ENCODE measurements at places on chromosomes 3 and 15.

DNA sequence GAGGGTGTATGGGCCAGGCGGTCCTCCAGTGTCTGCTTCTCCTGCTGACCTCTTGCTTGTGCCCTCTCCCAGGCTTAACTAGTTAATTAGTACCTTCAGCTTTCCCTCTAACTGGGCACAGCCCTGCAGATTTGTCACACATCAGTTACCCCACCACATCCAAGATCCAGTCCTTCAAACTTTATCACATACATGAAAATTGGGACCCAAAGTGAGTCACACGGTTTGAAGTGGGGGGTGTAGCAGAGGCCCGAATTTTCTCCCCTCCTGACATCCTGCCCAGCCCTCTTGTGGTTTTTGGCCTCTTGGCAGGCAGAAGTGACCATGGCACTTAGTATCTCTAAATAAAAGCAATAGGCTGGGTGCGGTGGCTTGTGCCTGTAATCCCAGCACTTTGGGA lies 3.9 kb downstream of the MAPKAPK3 start:
- DNase-seq = no peak

GRCh38 chr15:28913171-28913765 lies 27.5 kb downstream of the APBA2 start:
- no peak for DNase-seq

DNA sequence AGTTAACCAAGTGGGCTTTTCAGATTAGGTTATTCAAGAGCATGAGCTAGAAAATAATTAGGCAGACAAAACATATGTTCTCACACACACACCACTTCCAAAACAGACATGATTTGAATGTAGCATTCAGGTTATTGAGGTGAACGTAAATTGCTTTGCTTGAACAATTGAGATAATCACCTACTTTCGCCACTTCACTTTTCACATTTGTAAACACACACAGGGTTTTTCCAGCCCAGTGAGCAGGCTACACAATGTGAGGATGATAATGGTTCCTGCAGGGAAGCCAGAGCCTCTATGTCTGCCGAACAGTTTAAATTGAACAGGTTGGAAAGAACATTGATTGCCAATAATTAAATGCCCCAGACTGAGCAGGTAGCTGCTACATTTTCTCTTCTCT lies 560.8 kb downstream of the OCA2 start:
- no peak for DNase-seq

- DNase-seq = no peak
Observed at GRCh38 chr3:44509393-44509921, 32.0 kb upstream of the ZNF445 start.

GRCh38 chr3:45612918-45613602 lies 18.5 kb downstream of the LIMD1 start:
- DNase-seq = no peak

DNA sequence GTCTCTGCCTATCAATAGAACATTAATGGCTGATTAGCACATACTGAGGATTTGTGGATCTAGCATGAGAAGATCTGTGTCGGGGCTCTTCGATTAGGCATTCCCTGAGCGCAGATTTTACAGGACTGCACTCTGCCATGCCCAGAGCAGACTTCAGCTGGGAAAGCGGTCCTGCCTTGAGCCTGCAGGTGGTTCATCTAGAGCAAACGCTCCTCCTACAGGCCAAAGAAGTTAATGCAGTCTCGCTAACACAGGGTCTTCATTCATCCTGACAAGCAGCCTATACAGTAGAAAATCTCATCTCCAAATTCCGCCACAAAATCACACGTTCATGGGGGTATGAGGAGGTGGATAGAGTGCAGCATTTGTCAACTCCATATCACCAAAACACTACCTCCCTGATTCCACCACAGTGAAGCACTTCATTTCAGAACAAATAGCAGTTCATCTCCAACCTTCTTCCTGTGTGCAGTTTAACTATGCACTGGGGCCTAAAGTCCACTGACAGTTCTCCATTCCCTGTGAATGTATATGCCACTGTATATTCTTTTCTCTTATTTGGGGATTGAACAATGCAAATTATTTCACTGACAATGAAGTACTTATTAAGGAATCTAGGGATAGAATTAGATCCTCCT lies 405.8 kb downstream of the IGSF11 start:
- DNase-seq = no peak

- DNase-seq = no peak
Observed at GRCh38 chr3:20776692-20777091, 590.7 kb upstream of the SGO1 start.

DNA sequence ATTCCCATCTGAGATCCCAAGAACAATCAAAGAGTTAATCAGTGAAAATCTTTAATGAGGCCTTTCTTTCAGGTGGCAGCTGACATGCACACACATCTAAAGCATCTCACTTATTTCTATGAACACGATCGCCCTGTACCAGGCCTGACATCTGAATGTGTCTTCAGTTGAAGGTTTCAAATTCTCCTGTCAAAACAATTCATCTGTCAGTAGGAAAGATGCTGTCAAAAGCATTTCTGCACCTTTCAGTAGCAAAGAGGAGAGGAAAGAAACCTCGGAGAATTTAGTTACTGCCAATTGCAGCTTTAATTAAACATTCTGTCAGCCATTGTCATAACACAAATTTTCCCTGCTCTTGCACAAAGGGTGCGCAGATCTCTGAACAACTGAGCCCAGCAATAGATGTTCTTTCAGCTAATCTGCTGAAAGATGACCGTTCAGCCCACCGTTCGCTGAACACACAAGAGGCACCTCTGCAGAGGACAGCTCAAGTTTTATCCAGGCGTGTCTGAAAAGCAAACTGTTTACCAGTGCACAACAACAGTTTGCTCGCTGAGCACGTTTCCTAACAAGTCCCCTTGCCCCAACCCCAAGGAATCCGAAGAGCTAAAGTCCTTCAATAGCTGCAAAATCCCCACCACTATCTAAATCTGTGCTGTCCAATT lies 34.1 kb downstream of the LRIG1 start:
- no peak for DNase-seq

- DNase-seq = no peak
Observed at GRCh38 chr15:39360452-39360851, 220.4 kb upstream of the THBS1 start.

GRCh38 chr3:11662392-11662990 lies 18.8 kb upstream of the VGLL4 start:
- DNase-seq = no peak

DNA sequence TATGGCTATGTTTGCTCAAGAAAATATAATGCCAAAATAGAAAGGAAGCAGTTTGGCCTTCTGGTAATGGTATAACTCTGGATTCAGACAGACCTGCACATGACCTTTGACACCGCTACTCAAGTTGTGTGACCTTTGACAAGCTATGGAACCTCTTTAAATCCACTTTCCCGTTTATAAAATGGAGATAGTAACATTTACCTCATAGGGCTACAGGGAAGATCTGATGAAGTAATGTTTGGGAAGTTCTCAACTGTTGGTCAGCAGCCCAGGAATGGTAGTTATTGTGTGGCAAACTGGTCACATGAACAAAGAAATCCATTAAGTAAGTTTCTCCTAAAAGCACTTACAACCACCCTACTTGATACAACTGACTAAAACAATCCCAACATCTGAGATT lies 95.1 kb upstream of the PHLDB2 start:
- DNase-seq = no peak

GRCh38 chr15:82530606-82531379 lies 9.5 kb downstream of the RPS17 start:
- DNase-seq = peak; percentile 43

DNA sequence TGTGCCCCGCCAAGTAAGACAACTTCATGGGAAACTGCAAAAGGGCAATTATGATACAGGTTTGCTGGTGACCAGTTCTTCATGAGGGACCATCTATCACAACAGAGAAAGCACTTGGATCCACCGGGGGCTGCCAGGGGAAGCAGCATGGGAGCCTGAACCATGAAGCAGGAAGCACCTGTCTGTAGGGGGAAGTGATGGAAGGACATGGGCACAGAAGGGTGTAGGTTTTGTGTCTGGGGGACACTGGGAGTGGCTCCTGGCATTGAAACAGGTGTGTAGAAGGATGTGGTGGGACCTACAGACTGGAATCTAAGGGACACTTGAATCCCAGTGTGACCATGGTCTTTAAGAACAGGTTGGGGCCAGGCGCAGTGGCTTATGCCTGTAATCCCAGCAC lies 22.6 kb downstream of the MKRN2 start:
- DNase-seq = no peak

- no peak for DNase-seq
Observed at GRCh38 chr3:55658690-55659562, 171.8 kb upstream of the WNT5A start.

DNA sequence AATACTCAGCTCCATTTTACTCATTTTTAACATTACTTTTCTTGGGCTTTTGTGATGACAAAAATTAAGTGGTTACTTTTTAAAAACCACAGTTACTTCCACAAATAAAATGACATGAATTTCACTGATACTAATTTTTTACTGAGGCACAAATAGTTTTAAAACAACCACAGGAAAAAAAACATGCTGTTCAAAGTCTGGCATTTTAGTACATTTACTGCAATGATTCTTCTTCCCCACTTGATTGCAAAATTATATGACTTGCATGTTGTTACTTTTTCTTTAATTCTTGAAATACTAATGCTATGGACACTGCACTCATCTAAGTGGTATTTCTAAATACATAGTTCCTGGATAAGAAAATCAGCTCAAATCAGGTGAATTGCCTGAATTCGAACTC lies 24.8 kb upstream of the SLMAP start:
- no peak for DNase-seq

GRCh38 chr3:168615493-168616020 lies 519.8 kb upstream of the GOLIM4 start:
- no peak for DNase-seq

DNA sequence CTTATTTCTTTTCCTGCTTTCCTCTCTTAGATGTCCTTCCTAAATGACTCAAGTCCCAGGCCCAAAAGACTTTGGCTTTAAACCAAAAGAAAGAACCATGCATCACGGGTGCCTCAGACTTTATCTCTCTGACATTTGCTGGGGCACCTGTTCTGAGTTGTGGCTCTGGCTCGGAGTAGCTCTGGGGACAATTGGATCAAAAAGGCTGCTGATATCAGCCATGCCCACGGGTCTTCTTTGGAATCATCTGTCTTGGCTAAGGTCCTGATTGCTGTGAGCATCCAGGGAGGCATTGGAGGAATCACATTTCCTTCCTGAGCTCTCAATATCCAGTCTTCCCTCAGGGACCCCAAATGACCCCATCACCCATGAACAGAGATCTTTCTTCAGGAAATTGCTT lies 59.9 kb downstream of the CLSTN2 start:
- no peak for DNase-seq

GRCh38 chr3:110246796-110247376 lies 824.7 kb upstream of the NECTIN3 start:
- no peak for DNase-seq

DNA sequence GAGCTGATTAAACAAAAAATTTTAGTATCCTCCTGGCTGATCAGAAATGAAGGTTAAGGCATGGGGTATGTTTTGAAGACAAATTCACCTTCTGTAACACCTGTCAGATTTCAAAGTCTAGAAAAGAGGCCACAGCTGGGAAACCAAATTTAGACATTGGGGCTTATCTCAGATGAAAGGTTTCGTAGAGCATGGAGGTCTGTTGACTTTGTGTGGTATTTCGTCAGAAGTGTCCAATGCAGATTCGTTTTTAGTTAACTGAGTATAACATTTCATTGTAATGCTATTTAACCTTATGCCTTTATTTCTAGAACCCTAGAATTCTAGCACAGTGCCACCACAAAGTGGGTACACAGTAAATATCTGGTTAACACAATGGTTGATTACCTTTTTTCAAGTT lies 61.7 kb downstream of the FNDC3B start:
- no peak for DNase-seq

GRCh38 chr3:141076797-141077571 lies 25.8 kb downstream of the SPSB4 start:
- no peak for DNase-seq

DNA sequence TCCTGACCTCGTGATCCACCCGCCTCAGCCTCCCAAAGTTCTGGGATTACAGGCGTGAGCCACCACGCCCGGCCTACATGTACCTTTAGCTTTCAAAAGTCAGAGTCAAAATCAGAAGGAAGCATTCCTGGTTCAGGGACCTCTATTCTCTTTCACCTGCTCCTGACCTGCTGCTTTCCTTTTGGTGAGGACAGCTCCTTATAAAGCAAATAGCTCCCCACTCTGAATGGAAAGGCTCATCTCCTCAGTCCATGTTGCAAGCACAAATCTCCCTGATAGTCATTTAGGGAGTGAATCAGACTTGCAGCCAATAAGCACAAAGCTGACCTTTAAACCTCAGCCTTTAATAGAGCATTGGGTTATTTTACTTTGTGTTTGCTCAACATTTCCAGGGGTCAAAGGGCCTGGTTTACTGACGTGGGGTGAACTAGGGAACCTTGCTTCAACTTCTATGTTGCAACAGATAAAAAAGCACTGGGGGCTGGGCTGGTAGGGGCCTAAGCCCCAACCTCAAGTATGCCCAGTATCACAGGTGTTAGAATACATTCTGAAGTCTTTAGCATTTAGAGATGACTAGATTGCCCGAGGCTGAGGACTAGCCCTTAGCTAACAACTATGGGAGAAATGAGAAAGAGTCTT lies 43.1 kb downstream of the THRB start:
- DNase-seq = no peak

DNA sequence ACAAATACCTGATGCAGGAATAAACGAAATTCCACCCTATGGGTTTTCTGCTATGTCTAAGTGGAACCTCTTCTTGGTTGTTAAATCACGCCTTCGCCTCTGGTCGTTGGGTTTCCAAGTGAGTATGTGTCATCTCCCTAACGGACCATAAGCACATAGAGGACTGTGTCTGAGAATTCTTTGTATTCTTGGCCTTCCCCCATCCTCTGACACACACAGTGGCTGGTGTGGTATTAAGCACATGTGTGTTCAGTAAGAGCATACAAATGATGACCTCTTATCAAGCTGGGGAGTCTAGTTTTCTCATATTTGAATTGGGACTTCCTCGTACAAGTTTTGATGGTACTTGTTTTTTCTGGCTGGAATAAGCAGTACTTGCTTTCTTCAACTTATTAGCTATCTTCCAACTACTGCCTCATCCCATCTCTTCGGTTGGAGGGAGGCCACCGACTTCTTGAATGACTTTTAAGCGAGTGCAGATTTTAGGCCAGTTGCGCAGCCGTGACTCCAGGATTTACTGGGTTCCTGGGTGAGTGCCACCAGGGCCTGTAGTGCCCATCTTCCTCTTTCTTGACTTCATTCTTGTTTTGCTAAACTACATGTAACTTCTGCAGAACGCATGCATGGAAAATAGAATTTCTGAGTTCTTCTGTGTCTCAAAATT lies 240.2 kb downstream of the ADAMTS17 start:
- no peak for DNase-seq

DNA sequence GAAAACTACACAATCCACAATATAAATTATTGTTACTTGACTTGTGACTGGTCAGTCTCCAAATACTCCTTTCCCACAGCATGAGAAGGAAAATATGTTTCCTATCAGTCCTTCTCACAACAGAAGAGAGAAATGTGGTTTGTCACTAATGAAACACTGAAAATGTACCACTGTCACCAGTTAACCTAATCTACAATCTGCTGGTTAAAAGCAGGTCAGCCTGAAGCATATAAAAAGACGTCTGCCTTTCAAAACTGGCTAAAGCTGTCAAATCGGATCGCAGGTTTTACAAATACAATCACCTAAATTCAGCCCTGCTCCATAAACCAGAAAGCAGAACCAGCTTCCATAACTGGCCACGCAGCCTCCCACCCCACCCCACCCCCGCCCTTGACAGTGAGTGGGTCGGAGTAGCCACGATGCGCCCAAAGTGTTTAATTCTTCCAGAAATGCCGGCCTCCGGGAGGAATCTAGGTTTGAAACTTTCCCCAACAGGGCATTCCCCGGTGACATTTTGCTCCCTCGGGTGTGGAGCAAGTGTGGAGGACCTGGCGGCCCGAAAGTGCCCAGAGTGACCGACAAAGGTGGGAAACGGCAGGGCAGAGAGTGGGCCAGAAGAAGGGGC lies 682 bp downstream of the ETFA start:
- DNase-seq = no peak

- DNase-seq = no peak
Observed at GRCh38 chr15:96326328-96327154, 4.0 kb upstream of the NR2F2 start.

Measured in stimulated activated CD4-positive, alpha-beta T cell treated with anti-CD3 and anti-CD28 coated beads, Interleukin-15, amount 100 ng/mL, for 1 hour (primary cell).